ENCODE measurements at places on chromosomes 3 and 15.

GRCh38 chr15:76929011-76929760 lies 2.4 kb upstream of the RCN2 start:
- no peak for DNase-seq

DNA sequence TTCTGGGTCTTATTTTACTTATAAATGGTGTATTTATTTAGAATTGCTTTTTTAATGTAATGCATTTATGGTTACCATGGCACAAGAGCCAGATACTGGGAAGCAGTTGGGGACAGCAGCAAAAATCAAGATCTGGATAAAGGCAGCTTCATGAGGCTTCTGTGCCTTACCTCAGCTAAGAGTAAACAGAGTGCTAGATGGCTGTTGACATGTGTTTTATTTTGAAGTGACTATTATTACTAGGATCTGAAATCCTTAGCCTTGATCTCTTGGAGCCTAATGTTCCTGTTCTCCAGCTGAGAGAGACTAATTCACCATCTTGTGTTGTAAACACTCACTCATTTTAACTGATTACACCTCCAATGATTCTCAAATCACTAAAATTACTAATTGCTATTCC lies 317.8 kb downstream of the LPP start:
- peak; percentile 86 for DNase-seq

DNA sequence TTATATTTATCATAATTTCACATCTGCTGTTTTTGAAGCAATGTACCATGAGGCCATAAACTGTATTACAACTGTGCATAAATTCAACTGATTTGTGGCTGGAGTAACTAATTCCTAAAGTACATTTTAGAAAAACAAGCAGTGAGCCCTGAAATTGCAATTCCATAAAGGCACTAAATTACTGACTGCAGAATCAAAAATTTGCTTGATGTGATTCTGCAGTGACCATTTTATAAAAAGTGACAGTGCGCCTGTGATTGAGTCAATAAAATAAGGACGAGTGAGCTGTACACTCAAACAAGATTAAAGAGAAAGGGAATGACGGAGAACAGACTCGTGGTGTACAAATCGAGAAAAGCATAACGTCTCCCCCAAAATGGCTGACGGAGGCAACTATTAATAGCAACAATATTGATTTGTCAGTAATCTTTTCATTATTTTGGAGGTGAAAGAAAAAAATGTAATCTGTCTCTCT lies 121.4 kb upstream of the MEIS2 start:
- DNase-seq = no peak

- DNase-seq = no peak
Observed at GRCh38 chr3:161557445-161558150, 61.0 kb downstream of the OTOL1 start.

- DNase-seq = no peak
Observed at GRCh38 chr3:177944228-177944661, 592.0 kb upstream of the KCNMB2 start.

GRCh38 chr15:55334371-55334770 lies 15.3 kb downstream of the PIGB start:
- DNase-seq = no peak

- DNase-seq = no peak
Observed at GRCh38 chr3:127438371-127438770, 150.5 kb upstream of the PRR20G start.

- no peak for DNase-seq
Observed at GRCh38 chr3:10666621-10667020, 149.4 kb upstream of the SLC6A11 start.

GRCh38 chr3:195758721-195759353 lies 38.1 kb downstream of the MUC20 start:
- no peak for DNase-seq

DNA sequence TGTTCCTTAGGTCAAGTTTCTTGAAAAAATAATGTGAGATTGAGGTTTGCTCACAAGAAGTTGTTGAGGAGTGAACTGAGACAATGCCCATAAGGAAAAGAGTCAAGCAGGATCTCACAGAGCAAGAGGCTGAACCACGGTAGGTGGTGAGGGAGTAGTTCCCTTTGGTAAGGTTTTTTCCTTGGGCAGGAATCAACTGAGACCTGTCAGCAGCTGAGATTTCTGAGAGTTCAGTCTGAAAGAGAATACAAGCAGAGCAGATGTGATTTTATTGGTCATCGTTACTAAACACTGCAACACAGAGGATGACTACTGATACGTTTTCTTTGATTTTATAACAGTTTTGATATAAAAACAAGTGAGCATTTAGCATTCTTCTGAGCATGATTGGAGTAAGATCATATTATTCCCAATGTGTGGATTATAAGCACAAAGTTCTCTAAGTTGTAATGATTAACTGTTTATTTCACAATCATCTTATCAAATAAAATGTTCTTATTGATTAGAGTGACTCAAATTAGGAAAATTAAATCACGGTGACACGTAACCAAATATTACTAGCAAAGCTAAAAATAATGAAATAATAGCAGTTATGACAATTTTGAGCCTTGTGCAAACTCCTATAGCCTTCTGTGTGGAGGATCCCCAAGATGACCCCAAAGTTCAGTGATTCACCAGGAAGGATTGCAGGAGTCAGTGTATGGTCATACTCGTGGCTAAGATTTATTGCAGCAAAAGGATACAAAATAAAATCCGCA lies 346.2 kb upstream of the ZNF717 start:
- no peak for DNase-seq

DNA sequence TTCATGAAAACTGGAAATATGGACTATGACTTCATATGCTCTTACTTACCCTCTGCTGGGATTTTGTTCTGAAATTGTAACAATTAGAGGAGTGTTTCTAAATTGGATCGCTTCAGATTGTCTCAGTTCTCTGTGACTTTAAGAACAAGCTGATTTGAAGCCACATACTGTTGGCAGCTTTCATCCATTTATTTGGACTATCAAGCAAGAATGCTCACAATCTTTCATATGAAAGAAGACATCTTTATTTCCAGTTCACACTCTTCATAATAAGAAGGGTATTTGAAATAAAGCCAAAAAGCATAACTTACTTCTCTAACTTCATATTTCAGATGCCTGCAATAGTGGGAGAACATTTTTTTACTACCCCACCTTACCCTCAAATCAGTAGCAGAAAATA lies 491.6 kb upstream of the TPRG1 start:
- DNase-seq = no peak

GRCh38 chr3:147415874-147416273 lies 6.7 kb downstream of the ZIC1 start:
- DNase-seq = no peak

DNA sequence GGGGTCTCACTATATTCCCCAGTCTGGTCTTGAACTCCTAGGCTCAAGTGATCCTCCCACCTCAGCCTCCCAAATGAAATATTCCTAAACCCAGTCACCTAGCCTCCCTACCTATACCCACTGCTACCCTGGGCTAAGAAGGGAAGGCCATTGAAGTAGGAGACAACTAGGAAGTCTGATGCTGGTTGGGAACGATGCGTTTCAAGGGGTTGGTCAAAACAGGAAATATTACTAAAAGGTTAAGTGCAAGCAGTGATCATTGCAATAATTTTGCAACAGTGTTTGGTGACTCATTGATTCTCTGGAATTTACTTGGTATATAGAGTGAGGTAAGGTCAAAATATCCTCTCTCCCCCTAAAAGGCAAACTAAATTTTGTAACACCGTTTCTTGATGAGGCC lies 4.6 kb upstream of the UQCRC1 start:
- no peak for DNase-seq

All from DMS79 treated with DMSO at 0.1 percent for 48 hours (cell line).